ENCODE measurements at places on chromosomes 6 and 20.
A peak's percentile ranks its signal among the peaks of the same experiment; 100 is the strongest.

DNA sequence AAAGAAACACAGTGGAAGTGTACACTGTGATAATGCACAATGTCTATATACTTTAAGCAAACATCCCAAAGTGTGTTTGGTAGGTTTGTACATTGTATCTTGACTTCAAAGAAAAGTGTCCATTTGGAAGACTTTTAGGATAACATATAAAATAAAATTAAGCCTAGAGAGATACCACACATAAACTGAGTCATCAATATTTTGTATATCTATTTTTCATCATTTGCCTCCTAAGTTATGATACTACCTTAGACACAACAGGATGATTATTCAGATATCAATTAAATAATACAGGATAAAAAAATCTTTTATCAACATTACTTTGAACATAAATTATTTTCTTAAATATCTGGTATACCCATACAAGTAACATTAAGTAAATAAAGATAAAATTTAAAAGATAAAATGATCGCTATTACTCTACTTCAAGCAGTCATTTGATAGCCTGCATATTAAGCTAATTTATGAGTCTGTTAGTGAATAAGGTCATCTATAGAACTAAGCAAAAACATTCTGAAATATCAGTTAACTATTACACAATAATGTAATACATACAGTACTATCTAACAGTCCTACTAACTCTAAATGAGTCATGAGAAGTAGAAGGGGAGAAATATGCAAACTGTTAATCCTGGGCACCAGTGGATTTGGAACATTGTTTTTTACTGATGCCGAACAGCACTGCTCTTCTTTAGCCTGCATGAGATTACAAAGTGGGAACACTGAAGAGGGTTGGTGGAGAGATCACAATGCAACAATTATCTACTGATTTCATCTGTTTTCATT is 158.4 kb upstream of the SIM1 start:
- DNase-seq: no peak

- no peak for DNase-seq
Measured at GRCh38 chr6:8182902-8183665, 80.7 kb upstream of the EEF1E1 start.

DNA sequence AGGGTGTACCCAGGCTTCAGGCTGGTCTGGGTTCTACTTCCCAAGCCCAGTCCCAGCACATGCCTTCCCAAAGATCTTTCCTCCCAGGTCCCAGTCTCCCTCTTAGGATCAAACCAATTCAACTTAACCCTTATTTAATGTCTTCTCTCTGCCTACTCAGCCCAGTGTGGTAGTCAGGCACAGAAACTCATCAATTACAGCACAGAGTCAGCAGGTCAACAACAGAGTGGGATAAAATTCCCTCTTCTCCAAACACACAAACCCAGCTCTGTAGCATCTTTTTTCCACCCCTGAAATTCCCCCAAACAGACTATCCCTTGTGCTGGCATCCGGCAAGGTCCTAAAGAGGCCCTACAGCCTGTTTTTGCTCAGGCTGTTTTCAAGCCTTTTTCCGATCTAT is 47.3 kb upstream of the CDYL start:
- no peak for DNase-seq

DNA sequence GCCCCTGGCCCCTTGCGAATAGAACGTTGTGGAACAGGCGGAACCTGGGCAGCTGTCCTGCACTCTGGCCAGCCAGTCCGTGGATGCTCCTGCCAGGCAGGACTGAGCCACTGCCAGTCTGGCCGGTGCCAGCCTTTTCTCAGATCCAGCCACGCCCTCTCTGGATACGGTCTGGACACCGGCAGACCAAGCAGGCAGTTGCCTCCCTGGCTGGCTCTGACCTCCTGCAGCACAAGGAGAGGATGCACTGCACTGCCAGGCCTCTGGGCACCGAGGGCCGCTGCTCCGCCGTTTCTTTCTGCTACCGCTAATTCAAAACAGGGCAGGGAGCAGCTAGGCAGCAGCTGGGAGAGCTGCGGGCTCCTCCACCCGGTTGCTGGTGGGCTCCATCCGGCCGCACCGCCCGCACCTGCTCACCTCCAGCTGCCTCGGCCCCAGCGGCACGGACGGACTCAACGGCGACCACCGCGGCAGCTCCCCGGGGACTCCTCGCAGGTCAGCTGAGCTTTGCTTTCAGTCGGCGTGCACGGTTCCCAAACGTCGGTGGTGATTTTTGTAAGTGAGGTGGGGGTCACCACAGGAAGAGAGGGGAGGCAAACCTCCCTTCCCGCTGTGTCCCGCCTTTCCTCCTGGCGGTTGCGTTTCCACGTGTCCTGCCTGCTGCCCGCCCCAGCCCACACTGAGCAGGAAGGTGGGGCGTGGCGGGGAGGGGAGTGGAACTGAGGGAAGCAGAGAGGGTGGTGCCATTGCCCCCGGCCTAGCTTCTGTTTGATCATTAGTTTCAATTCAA is 30.3 kb upstream of the AFDN start:
- DNase-seq: no peak

GRCh38 chr20:42613076-42613475 is 576.6 kb downstream of the PTPRT start:
- no peak for DNase-seq

DNA sequence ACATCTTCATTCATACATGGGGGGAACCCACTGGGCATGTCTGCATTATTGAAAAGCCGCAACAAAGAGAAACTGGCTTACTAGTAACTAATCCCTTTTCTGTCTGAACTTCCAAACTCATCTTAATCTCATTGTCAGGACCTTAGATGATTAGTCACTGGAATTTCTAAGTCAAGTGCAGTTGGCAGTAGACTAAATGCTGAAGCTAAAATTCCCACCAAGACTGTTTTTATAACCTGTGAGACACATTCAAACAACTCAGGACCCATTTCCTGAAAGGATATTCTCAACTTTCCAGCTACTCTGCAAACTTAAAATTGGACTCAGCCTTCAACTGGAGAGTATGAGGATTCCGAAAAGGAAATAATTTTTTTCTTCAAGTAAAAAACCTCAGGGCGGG is 94.8 kb upstream of the SCAF8 start:
- no peak for DNase-seq

DNA sequence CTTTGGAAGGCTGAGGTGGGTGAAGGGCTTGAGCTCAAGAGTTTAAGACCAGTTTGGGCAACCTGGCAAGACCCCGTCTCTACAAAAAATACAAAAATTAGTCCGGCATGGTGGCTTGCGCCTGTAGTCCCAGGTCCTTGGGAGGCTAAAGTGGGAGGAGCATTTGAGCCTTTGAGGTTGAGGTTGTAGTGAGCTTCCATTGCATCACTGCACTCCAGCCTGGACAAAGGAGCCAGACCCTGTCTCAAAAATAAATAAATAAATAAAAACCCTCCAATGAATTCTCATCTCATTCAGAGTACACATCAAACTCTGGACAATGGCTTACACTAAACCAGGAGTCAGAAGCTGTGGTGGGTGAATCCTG is 31.8 kb downstream of the B4GALT5 start:
- DNase-seq: no peak

- DNase-seq: no peak
Measured at GRCh38 chr20:50594591-50595432, 84.6 kb downstream of the PTPN1 start.

DNA sequence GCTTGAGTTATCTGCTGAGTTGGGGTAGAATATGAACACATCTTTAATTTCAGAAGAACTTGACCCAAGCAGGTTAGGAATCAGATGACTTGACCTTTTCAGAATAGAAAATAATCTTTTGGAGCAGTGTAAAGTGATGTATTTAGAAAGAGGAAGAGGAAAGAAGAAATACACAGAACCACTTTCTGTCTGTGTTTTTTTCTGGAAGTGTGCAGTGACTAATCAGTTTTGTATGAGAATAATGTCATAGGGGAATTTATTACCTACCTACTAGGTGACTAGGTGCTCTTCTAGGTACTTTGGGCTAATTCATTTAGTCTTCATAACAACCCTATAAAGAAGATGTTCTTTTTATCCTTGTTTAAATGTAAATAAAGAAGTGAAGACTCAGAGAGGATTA is 3.0 kb downstream of the PPP1R14C start:
- DNase-seq: no peak

- DNase-seq: no peak
Measured at GRCh38 chr6:36997811-36998722, 7.4 kb upstream of the FGD2 start.

DNA sequence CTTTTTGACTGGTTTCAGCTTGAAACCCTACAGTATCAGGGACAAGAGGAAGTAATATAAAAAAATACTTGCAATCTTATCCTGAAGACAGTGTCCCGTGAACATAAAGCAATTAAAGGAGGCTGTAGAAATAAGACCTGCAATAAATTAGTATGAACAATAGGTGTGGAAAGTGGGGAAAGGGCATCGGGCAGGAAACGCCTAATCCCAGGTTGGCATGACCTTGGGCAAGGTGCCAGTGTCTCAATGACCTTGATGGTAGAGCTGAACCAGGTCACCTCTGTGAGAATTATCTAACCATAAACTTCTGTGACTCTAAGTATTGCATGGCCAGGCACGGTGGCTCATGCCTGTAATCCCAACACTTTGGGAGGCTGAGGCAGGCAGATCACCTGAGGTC is 115.2 kb downstream of the LY86 start:
- no peak for DNase-seq

GRCh38 chr6:137471986-137472385 is 22.2 kb downstream of the OLIG3 start:
- no peak for DNase-seq

DNA sequence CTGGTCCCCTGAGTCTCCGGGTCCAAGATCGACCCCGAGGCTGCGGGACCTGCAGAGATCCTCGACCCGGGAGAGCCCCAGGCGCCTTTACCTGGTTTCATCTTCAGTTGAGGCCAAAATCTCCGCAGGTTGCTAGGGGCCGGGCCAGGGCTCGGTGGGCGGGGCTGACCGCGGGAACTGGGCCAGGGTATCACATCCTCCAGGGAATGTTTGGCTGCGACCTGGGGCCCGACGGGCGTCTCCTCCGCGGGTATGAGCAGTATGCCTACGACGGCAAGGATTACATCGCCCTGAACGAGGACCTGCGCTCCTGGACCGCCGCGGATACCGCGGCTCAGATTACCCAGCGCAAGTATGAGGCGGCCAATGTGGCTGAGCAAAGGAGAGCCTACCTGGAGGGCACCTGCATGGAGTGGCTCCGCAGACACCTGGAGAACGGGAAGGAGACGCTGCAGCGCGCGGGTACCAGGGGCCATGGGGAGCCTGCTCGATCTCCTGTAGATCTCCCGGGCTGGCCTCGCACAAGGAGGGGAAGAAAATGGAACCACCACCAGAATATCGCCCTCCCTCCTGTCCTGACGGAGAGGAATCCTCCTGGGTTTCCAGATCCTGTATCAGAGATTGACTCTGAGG is 53.8 kb upstream of the POLR1H start:
- DNase-seq: peak; percentile 26

GRCh38 chr6:4582506-4583417 is 193.4 kb upstream of the CDYL start:
- DNase-seq: no peak

- no peak for DNase-seq
Measured at GRCh38 chr6:43952746-43953145, 174.5 kb downstream of the MRPL14 start.

All from stimulated activated CD4-positive, alpha-beta T cell treated with anti-CD3 and anti-CD28 coated beads, Interleukin-15, amount 100 ng/mL, for 1 hour (primary cell).